ENCODE measurements at places on chromosomes 2 and 18.

- no peak for DNase-seq
These were observed 84.0 kb downstream of the NFATC1 start for GRCh38 chr18:79479761-79480161.

GRCh38 chr18:58061349-58061748 is 17.3 kb downstream of the NEDD4L start:
- no peak for DNase-seq

- DNase-seq = no peak
These were observed 47.8 kb downstream of the INPP4A start for GRCh38 chr2:98492441-98492840.

- DNase-seq = no peak
These were observed 108.4 kb downstream of the MRO start for GRCh38 chr18:50711386-50711785.

GRCh38 chr18:38557006-38557405 is 991.4 kb upstream of the CELF4 start:
- no peak for DNase-seq

- no peak for DNase-seq
These were observed 62.9 kb upstream of the ZEB2 start for GRCh38 chr2:144582651-144583380.

GRCh38 chr2:100060875-100061274 is 81.5 kb downstream of the AFF3 start:
- peak; percentile 40 for DNase-seq
